ELR (cell line): ENCODE measurements at places on chromosomes 2 and 18.

- DNase-seq, result no peak
Observed at GRCh38 chr2:239905884-239906654, 119.1 kb downstream of the NDUFA10 start.

DNA sequence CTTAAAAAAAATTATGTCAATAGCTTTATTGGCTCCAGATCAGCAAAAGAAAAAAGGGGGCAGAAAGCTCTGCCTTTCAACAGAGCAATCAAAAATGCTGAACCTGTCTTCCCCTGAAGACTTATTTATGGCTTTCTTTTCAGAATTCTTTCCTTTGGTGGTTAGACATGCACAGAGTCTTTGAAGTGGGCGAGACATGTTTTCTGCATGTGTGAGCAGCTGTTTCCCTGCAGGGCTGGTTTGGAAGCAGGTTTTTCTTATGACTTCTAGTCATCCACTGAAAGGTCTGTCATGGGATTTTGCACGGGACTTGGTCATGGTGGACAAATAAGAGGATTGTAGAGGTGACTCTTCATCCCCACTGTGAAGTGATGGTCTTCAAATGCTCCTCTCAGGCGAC is 160.3 kb downstream of the VAPA start:
- no peak for DNase-seq

- DNase-seq, result no peak
Observed at GRCh38 chr2:8984855-8985254, 18.6 kb downstream of the MBOAT2 start.

DNA sequence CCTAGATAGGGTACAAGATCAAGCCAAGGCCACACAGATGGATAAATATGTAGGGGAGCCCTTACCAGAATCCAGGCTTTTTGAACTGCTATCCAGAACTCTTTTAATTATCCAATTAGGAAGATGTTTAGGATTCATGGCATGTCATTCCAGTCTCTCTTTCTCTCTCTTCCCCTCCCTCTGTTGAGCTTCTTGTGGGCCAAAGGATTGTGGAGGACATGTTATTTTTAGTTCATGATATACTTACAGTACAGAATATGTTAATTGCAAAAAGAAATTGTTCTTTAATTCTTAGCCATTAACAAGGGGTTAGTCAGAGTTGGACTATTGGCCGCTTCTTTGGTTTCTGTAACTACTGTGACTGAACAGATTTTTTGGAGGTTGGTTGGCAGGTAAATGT is 113.0 kb downstream of the SETBP1 start:
- no peak for DNase-seq

DNA sequence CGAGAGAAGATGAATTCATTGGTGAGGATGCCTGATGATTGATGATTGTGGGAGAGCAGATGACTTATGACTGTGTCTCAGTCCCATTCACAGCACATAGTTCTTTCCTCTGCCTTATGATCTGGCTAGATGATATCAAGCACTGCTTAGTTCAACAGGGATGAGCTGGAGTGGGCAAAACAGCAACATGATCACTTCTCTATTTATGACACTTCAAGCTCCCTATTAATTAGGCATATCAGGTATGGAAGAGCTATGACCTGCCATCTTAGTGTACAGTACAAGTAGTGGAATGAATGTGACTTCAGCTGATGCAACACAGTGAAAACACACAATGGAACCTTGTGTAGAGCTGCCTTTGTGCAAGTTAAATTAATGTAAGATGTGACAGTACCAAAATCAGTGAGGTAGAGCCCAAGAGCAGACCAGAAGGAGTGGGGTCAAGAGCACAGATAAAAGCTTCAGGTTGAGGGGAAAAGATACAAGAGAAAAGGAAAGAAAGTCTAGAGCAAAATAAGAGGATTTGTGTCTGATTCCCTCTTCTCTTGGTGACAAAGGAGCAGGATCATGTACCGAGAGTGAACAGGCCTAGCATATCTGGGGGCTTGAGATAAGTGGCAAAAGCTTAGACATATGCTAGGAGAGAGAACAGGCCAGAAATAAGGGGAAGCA is 93.0 kb upstream of the MYO3B start:
- no peak for DNase-seq

DNA sequence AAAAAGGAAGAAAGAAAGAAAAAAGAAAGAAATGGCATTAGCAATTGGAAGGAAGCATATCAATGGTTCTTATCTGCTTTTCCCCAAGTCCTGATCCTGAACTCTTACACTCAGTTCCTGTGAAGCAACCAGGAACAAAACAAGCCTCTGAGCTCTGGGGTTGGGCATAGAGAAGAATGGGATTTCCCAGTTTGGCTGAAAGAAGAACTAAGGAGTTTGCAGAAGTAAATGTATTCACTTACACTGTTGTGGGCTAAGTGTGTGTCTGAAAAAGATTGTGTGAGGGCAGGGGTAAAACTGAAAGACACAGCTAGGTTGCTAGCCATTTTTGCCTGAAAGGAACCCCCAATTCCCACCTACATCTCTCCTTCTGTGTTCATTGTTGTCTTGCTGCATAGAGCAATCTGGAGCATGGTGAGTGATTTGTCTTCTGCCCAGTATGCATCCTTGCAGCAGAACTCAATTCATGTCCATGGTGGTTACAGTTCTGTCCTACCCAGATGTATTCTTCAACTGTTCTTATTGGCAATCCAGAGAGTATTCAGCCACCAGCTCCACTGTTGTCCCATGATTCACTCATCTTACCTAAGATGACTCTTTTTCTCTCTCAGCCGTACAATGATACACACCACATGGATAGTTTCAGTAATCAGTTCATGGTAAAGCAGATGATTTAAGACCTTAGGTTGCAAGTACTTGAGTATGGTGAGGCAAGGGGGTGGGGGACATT is 348.7 kb downstream of the ARHGAP15 start:
- no peak for DNase-seq

- DNase-seq, result peak; percentile 83
Observed at GRCh38 chr18:35029103-35029502, 12.1 kb upstream of the MAPRE2 start.

DNA sequence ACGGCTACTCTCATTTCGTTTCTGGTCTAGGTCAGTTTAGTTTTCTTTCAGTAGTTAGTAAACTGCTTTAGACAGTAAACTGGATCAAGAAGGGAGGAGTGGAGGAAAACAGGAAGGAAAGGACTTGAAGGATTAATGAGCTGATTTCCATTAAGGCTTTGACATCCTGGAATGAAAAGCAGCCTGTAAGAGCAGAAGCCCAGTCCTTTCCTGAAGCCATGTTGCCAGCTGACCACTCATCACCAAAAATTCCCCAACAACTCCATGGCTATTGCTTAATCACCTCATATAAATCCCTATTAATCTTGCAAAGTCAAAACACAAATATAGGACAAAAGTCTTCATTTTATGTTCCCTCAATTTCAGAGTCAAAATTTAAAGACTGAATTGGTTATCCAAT is 113.7 kb upstream of the ZFP36L2 start:
- peak; percentile 56 for DNase-seq

- no peak for DNase-seq
Observed at GRCh38 chr2:75361486-75361885, 162.2 kb upstream of the TACR1 start.

DNA sequence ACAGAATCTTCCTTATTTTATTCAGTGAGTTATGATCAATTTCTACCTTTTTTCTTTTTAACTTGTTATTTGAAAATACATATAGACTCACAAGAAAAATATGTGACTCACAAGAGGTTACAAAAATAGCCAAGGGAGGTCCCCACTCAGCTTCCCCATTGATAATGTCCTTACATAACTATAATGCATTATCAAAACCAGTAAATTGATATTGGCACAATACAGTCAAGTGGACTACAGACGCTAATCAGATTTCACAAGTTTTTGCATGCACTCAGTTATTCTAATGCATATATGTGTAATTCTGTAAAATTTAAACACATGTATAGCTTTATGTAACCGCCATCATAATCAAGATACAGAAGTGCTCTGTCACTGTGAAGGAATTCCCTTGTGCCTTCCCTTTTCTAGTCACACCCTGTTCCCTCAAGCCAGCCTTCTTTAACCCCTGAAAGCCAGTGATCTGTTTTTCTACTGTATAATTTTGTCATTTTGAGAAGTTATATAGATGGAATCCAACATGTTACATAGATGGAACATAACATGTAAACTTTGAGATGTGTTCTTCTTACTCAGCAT is 118.4 kb downstream of the ALMS1 start:
- no peak for DNase-seq

- DNase-seq, result peak; percentile 16
Observed at GRCh38 chr2:135676031-135676430, 65.6 kb upstream of the UBXN4 start.

GRCh38 chr18:12306752-12307700 is 1.0 kb upstream of the TUBB6 start:
- DNase-seq, result peak; percentile 80
